Hematopoietic multipotent progenitor cell (in vitro differentiated cells): ENCODE measurements at places on chromosomes 1 and 21.

- no peak for DNase-seq
These were observed 49.1 kb upstream of the DMRTB1 start for GRCh38 chr1:53410100-53410541.

DNA sequence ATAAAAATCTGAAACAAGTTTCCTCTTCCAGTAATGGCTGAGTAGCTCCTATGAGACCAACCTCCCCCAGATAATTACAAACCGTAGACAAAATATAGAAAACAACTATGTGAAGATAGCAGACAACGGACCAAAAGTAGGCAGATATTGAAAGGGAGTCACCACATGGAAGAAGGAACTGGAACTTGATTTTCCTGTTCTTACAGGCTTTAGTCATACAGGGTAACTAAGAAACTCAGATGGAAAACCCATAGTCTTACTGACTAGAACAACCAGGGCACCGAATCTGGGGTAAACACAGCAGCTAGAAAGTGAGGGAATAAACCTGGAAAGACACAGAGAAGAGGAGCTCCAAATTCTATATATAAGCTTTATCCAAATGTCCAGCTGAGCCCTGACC is 26.0 kb downstream of the LMX1A start:
- DNase-seq: no peak

DNA sequence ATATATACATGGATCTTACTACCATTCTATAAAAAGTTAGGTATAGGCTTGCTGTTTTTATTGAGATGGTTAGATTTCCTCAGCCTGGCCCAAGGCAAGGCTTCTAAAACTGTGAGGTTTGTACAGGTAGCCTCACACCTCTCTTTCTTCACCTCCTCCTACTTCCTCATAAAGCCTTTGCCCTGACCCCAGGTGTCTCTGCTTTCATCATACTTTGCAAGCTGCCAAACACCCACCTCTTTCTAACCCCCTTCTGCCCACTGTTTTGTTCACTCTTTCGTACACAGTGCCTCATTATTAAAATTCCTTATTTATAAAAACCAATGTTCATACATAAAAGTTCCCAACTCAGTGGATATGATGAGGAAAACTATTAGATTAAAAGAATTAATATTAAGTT is 31.4 kb upstream of the SOAT1 start:
- DNase-seq: no peak

- no peak for DNase-seq
These were observed 65.1 kb downstream of the IARS2 start for GRCh38 chr1:220159041-220159440.

DNA sequence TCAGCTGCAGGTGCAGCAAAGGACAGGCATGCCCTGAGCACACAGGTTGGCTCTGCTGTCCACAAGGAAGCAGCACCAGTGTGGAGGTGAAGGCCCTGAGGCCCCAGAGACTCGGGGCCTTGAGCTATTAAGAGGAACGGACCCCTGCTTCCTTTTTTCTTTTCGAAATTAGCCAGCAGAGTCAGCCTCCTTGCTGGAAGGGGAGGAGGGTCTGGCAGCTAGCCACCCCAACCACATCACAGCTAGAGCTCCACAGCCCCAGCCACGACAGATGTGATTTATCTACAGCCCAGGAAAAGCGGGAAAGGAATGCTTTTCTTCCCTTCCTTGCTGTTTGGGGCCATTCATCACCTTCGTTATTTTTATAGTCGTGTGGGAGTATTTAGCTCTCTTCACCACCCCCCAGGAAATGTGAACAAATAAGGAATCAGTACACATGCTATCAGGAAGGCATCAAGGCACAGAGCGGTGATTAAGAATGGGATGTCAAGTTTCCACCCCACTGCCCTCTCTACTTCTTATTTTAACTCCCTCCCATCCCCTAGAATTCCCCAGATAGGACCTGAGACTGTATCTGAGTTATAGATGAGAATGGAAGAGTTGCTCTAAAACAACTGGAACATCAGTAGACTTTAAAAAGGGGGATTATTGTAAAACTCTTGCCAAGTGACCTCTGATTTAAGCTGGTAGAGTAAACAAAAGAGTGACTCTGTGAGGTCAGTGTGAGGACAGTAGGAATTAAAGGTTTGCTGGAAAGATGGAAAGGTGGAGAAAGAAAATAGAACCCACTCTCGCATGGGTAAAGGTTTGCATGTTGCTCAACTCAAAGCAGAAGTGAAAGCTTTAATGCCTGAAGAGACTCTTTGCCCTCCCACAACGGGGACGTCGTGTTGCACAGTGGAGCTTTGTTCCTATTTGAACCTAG is 224.7 kb upstream of the GJB5 start:
- no peak for DNase-seq
